ENCODE measurements at places on chromosomes 1 and 21.

GRCh38 chr21:42375966-42376337, 9.6 kb upstream of the TFF1 start:
- DNase-seq = no peak

DNA sequence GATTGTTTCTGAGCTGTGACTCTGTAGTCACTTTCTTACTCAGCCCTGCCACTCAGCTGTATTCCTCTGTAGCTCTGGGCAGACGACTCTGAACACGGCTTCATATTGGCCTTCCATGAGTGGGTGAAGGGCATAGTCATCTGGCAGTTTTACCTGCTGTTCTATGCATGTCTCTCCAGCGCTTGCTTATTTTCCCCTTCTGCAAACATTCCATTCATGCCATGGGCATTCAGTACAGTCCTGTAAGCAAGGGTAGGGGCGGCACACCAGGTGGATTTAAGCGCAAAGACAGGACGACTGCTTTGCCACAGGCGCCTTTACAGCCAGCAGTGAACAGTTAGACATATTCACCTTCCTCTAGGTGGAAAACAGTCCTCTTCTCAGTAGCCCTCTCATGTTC, 4.4 kb upstream of the WDR26 start:
- no peak for DNase-seq

DNA sequence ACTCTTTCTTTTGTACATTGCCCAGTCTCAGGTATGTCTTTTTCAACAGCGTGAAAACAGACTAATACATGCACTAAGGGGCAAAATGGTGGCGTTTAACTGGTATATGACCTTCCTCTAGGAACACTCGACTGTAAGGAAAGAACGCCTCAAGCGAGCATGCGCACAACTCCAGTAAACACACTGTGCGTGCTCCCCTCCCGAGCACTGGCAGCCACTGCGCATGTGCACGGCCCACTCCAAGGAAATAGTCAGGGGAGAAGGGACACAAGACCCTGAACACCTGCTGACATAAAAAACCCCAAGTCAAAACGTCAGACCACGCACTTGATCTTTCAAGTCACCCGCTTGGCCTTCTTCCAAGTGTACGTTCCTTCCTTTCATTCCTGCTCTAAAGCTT, 173.5 kb downstream of the NPHP4 start:
- no peak for DNase-seq

DNA sequence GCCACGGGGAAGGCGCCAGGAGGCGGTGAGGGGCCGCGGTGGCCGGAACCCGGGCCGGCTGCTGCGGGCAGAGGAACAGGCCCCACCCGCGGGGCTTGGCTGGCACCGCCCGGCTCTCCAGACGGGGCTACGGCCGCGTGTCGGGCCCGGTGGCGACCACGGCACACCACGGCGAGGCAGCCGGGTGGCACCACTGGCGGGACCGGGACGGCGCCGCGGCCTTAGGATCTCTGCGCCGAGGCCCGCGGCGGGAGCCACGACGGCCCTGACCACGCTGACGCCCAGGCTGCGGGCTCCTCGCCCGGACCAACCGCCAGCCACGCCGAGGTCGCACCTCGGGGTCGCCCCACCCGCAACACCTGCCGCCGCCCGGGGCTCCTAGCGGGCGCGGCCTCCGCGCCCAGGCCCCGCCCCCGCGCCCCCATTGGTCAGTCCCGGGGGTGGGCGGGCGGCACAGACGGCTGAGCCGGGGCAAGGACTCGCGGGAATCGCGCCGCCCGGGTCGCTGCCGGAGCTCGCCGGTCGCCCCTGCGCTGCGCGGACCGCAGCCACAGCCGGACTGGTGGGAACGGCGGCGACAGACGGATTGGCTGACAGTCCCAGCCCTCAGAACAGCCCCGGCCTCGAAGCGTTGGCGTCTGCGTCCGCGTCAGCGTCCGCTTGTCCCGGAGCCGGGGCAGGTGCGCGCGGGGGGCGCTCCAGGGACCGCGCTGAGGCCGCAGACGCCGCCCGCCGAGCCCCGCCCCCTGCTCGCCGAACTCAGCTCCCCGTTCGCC, at the start of gene BMP8A:
Gene BMP8A (plus strand): TSS at position 491 of the 776 bp plus-strand sequence. CDS start 356 bp downstream, outside the sequence.
- DNase-seq = no peak

DNA sequence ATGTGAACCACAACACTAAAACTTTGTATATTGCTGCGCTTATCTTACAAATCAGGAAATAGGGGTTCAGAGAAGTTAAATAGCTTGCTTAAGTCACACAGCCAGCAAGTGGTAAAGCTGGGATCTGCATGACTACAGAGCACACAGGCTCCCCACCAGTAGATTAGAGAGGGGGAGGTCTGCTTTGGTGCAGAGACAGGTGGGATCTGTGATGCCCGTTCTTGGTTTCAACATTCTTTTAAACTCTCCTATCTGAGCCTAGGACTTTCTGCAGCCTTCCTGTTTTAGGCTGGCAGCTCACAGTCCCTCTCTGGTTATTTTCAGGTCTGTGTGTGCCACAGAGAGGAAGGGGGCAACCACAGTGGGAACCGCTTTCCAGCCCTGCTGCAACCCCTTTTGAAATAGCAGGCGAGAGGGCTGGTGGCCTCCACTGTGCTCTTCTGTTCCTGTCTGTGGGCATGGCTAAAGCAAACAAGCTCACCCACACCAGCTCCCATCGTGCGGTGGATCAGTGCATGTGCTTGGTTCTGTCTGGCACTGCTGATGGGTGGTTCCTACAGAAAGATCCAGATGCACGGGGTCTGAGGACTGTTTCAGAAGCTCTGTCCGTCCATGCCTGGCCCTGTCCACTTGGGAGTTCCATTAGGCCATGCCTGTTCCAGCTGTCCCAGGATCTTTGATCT, 1.7 kb upstream of the IL6R start:
- no peak for DNase-seq

DNA sequence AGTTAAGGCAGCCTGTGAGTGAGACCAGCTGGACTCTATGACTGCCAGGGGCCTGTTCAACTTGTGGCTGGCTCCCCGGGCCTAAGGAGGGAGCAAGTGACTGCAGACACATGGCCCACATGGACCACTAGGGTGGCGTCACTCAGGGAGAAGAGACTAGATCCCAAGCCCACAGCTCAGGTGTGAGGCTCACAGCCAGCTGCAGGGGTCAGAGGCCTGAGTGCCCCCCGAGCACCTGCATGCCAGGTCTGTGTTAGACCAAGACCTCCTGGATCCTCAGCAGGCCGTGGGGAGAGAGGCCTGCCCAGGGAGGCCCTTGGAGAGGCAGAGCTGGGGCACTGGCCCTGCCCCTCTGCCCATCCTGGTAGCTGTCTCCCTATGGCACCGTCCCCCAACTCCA, 142.4 kb upstream of the RUNX3 start:
- no peak for DNase-seq

DNA sequence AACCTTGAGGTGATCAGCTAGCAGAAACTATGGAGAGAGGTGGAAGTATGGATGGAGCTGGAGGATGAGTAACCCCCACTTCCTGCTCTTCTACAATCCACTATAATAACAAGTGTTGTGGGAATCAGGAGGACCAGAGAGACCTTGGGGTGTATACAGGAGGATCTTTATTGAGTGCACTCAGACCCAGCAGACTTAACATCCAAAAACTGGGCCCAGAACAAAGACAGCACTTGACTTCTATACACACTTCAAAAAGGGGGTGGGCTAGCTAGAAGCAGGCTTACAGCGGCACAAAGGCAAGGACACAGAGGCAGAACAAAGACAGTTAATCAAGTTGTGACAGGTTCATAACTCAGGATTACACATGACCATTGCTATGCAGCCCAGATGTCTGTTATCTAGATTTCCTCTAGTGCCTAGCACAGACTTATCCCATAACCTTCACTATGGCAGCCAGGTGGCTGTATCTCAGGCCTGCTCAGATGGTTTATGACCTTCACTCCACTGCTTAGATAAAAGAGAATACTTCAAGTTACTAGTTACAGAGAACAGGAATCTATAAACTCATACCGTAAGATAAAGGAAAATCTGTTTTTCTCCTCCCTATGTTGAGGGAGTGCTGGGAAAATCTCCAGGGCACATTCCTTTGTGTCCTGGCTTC, 36.1 kb upstream of the PADI2 start:
- no peak for DNase-seq

DNA sequence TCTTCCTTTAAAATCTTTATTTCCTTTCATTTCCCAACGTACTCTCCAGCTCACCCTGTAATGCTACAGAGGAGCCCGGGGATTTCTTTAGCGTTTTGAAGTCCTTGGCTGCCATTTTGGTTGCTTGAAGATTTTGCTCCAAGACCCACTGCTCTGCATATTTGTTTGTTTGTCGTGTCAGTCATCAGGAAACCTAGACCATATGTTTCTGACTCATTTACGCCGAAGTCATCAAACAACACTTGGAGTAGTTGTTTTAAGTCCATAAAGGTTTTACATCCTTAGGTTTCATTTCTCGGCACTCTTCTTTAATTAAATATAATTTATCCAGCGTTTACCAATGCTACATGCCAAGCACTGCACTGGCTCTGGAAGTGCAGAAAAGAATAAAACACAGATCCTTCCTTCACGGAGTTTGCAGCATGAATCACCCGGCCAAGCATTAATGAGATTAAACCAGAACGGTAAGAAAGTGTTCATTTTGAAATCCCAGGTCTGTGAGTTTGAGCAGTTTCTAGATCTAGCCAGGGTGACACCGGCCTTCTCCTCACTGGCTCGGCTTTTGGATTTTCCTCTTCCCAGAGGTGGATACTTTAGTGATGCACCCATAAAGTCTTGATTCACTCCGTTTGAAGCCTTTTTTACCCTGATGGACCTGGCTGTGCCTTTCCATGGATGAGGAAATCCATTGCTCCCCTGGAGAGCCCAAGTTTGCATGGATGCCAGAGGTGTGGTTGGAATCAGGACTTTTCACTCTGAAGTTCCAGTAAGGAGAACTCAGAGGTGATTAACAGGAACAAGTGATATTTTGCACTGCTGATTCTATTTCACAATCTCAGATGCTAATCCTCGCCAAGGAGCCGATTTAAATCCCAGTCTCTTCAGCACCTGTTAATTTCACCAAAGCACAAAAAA, 109.3 kb downstream of the KAZN start:
- no peak for DNase-seq

DNA sequence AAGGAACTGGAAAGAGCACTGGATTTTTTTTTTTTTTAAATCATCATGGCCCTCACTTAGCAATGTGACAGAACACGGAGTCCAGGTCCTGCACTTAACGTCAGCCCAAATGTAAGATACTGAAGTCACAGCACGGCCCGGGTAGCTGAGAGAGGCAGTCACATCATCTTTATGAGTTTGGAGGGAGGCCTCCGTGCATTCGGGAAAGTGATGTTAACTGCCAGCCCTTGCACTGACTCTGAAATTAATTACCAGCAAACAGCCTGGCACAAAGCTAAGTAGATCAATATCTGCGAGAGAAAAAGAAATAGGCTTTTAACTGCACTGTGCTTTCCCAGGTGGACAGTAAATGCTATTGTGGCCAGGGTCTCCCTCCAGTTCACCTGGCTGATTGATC, 109.5 kb upstream of the ADAR start:
- DNase-seq = no peak

- DNase-seq = no peak
Observed at GRCh38 chr1:159188375-159188788, 16.3 kb upstream of the ACKR1 start.

GRCh38 chr1:187443939-187444338, 615.2 kb downstream of the PLA2G4A start:
- DNase-seq = no peak

DNA sequence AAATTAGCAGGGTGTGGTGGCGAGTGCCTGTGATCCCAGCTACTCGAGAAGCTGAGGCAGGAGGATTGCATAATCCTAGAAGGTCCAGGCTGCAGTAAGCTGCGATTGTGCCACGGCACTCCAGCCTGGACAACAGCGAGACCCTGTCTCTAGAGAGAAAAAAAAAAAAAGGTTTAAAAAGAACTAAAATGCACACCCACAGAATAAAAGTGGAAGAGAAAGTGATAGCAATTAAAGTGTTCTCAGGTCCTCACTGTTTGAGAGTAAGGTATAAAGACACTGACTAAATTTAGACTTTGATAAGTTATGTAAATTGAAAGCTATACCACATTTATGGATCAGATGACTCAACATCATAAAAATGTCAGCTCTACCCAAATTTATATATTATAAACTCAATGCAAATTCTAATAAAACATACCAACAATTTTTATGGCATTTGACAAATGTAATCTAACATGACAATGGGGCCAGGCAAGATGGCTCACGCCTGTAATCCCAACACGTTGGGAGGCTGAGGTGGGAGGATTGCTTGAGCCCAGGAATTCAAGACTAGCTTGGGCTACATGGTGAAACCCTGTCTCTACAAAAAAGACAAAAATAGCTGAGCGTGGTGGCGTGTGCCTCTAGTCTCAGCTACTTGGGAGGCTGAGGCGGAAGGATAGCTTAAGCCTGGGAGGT, 11.8 kb downstream of the ZBTB17 start:
- no peak for DNase-seq

- no peak for DNase-seq
Observed at GRCh38 chr21:27061770-27062169, 94.9 kb upstream of the ADAMTS5 start.

- no peak for DNase-seq
Observed at GRCh38 chr1:116725798-116726197, 28.4 kb upstream of the CD2 start.

- DNase-seq = no peak
Observed at GRCh38 chr21:40215941-40216340, 348.7 kb downstream of the PCP4 start.

- DNase-seq = no peak
Observed at GRCh38 chr1:47612819-47613218, 175.0 kb downstream of the FOXD2 start.

DNA sequence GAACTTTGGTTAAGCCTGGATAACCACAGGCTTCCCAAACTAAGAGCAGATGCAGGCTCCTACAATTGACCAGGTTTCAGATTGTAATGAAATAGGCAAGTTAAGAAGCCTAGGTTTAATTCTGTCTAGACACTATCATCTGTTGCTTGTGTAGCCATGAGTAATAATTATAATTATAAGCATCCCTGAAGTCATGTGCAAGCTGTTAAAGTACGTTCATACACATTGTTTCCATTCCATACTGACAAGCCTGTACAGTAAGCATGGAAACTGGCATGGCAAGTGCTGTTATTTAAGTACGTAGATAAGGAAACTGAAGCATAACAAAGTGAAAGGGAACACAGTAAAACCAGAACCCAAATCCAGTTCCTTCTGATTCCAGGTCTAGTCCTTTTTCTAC, 557.2 kb upstream of the BEND5 start:
- no peak for DNase-seq

- DNase-seq = no peak
Observed at GRCh38 chr1:198541737-198542136, 1.3 kb upstream of the ATP6V1G3 start.
